ENCODE measurements at places on chromosomes 7 and 10.
A peak's percentile ranks its signal among the peaks of the same experiment; 100 is the strongest.

DNA sequence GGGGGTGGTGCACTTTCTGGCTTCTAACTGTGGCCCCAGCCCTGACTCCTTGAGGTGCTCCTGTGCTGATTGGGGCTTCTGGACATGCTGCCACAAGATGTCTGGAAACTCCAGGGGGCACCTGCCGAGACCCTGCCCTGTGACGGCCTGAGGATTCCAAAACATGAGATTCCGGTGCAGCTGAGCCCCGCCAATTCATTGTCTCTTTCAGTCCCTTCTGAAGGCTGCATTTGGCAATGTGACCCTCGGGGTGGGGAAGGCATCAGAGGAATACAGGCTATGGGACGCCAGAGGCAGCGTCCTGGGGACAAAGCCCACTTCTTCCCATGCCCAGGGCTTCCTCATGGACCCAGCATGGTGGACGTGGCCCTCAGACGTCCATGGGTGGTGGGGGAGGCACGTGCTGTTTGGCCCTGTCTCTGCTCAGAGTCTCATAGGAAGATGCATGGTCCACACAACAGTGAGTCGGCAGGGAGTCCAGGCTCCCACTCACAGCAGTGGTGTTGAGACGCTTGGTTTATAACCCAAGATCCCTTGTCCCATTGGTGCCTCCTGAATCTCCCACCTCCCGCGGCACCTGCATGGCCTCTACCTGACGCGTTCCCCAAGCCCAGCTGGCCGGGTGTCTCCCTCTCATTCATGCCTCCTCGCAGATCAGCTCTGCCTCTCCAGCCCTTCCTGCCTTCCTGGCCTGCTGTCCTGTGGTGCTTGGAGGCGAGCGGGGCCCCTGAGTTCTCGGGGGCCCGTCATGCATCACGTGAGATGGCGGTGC lies 129.9 kb downstream of the WDR37 start:
- DNase-seq, result no peak

DNA sequence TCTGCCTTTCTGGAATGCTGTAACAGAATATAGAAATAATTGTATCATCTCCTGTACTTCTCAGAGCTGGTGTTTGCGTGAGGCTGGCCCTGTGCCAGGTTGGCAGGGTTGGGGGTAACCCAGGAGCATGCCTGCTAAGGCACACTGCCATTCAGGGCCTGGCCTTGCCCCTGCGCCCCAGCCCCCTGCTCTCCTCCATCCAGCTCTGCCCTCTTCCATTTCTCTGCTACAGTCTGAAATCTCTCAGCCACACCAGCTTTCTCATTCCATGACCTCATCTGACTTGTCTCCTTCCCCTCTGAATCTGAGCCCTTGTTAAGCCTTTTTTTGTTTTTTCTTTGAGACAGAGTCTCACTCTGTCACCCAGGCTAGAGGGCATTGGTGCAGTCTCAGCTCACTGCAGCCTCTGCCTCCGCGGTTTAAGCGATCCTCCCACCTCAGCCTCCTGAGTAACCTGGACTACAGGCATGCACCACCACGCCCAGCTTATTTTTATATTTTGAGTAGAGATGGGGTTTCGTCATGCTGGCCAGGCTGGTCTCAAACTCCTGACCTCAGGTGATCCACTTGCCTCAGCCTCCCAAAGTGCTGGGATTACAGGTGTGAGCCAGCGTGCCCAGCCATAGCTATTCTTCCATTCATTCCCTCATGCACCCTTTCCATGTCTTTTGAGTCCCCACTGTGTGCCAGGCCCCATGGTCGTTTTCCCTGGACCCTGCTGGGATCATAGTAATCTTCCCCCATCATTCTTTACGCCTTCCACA lies 206.8 kb downstream of the CUX1 start:
- DNase-seq, result no peak

DNA sequence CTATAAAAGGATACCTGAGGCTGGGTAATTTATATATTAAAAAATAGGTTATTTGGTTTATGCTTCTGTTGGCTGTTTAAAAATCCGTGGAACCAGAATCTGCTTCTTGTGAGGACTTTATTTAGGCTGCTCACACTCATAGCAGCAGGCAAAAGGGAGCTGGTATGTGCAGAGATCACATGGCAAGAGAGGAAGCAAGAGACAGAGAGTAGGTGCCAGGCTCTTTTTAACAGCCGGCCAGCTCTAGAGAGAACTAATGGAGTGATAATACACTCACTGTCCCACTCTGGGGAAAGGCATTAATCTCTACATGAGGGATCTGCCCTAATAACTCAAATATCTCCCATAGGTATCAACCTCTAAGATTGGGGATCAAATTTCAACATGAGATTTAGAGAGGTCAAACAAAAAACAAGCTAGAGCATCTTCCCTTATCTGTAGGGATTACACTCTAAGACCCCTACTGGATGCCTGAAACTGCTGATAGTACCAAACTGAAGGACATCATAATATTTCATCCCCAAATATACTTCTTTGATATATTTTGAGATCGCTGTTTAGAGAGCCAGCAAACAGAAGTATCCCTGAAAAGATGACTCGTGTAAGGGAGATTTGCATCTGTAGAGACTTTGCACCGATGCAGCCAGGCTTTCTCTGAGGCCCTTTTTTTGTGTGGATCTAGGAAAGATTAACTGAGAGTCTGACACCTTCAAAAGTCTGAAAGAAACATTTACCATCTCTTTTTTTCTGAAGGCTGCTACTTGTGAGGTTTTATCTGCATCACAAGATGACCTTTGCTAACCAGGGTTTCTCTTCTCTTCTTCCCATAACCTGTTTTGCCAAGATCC lies 717.0 kb upstream of the MBL2 start:
- DNase-seq, result no peak

- DNase-seq, result no peak
These were observed 80.1 kb upstream of the CAPZA2 start for GRCh38 chr7:116782177-116782711.

GRCh38 chr10:112763916-112764520 lies 186.0 kb upstream of the TCF7L2 start:
- DNase-seq, result no peak

DNA sequence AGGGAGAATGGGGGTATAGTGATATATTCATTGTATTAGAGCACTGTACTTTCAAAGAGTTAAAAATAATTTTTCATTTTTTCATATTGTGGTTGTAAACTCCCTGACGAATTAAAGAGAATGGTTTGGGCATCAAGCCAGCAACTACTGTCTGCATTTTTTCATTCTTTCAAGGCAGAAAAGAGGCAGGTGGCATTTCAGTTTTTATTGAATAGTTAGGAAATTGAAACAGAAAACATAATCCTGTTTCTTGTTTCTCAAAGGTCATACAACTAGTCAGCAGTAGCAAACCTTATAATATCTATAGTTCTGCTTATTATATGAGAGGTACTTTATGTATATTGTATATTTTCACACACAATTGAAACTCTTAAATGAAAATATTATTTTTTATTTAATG lies 303.9 kb upstream of the KCND2 start:
- DNase-seq, result no peak

GRCh38 chr7:50531401-50531911 lies 33.7 kb downstream of the DDC start:
- peak; percentile 86 for DNase-seq

DNA sequence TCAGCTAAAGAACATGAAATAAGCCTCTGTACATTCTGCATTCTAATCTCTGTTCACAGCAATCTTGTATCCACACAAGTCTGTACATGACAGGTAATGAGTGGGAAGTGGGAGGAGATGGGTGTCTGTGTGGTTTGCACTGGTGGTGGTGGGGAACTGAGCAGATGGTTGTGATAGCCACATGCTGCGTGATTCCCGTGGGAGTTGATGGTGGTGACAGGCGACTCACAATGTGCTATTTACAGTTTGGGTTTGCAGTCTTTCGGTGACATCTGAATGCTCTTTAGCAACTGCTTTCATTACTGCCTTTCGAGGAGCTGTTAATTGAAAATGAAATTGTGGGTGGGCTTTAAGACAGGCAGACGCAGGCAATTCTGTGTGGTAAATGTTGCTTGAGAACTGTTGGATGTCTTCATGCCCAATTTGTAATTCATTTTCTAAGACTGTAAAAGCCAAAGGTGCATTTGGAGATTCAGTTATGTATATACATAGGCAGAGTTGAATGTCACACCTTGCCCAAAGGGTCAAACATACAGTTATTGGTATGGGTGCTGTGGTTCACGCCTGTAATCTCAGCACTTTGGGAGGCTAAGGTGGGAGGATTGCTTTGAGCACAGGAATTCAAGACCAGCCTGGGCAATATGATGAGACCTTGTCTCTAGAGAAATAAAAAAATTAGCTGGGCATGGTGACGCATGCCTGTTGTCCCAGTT lies 308.2 kb downstream of the AUTS2 start:
- peak; percentile 17 for DNase-seq

- no peak for DNase-seq
These were observed 10.0 kb upstream of the SLC13A1 start for GRCh38 chr7:123209786-123210185.

GRCh38 chr10:76382381-76382851 lies 951.0 kb downstream of the LRMDA start:
- no peak for DNase-seq

- no peak for DNase-seq
These were observed 422.8 kb downstream of the GLRX3 start for GRCh38 chr10:130558746-130559546.

DNA sequence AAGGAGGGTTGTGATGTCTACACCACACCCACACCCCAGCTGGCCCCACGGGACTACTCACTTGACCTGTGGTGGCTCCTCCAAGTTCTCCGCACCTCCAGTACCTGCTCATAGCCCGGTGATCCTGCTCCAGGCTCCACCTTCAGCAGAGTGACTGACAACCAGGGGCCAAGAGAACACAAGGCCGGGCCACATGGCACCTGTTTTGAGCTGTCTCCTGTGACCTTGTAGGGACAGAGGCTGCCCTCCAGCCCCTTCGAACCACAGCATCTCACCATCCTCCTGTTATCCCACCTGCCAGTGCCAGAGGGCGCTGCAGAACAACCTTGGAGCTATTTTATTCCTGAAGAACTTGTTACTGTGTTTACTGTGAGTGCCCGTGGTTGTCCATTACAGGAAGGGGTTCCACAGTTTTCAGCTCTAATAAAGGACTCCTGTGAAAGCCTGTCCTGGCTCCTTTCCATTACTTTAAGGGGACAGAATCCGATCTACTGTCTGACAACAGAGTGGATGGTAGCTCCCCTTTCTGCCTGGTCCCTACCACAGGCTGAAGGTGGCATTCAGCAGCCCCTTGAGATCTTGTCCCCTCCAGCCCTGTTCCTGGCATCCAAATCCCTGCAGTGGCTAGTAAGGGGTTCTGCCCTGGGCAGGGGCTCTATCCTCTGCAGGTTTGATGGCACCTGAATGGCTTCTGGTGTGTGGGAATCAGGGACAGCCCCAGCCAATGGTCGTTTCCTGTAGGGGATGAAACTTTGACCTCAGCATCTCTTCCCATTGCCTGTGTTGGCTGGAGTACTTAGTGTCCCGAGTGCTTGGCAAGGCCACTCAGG lies 50.8 kb downstream of the C10orf120 start:
- DNase-seq, result peak; percentile 80

DNA sequence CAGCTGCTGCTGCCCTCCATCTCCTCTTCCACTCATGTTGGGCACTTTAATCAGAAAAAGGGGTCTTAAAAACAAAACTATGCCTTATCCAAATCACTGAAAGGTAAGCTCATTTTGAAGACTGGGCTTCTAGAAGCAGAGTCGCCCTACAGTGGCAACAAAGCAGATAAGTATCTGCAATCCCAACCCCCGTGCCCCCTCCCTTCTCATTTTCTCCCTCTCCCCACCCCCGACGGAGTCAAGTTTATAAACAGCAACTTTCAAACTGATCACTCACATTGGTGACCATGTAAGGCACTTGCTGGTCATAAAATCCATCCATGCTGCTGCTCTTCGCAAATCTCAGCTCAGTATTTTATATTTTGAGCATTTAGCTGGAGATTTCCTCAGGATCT lies 738 bp downstream of the ETV1 start:
- no peak for DNase-seq

DNA sequence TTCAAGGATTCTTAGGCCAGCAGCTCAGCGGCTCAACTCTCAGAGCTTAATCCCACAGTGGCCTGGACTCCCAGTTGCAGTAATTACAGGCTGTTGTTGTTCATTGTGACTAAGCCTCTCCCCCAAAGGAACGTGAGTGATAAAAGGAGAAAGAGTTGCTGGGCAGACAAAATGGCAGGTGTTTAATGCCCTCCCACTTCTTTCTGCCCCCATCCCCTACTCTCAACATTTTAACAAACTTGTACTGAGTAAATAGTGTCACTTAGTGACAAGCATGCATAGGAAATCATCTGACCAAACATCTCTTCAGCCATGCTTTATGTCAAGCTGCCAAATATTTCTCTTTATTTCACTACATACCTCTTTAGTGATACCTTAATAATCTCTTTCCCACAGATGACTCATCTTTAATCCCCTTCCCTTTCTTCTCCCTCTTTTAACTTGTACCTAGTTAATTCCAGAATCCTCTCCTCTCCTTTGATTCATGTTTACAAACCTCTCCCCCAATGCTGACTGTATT lies 12.4 kb upstream of the MTERF1 start:
- no peak for DNase-seq

- no peak for DNase-seq
These were observed 1.2 kb downstream of the AGR3 start for GRCh38 chr7:16880554-16880953.

DNA sequence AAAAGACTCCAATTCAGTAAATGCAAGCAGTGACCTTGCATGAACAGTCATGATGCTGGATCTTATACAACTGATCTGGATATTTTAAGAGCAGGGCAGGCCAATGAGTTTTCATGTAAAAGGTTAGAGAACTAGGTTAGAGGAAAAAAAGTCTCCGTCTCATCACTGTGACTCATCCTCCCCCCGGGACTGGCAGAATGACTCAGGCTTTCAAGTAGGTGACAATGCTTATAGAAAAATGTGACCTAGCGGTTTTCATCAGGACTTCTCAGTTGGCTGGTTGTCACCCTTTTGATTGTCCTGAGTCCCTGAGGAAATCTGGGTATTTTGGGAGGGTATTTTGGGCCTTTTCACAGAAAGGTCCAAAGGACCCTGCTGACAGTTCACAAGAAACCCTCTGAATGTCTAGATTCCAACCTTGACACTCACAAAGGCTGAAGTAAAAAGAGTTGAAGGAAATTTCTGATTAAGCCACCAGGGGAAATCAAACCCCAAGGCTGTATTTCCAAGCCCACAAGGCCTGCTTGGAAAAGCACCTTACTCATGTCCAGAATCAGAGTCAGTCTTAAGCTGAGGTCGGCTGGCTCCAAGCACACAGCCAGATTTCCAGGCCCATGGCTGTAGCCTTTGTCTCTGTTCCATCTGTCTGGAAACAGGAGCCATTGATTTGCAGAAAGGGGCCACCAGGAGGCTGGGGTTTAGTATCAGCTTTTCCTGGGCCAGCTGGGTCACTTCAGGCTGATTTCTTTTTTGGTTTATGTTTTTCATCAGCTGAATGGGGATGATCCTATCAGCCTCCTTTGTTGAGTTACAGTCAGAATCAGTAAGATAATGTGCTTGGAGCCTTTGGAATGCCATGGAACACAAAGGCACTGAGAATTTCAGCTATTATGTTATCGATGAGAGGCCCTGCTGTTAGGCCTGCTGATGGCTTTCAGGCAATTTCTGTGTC lies 226.4 kb upstream of the HABP2 start:
- DNase-seq, result peak; percentile 82

- no peak for DNase-seq
These were observed 52.1 kb upstream of the STK17A start for GRCh38 chr7:43530553-43531410.

- DNase-seq, result no peak
These were observed 183.5 kb upstream of the HABP2 start for GRCh38 chr10:113369365-113369694.
